Amniotic stem cell (primary cell): ENCODE measurements at places on chromosomes 5 and 9.

- no peak for DNase-seq
Observed at GRCh38 chr9:97293207-97293721, 14.2 kb upstream of the CCDC180 start.

GRCh38 chr5:73733219-73733618 is 107.2 kb downstream of the ARHGEF28 start:
- no peak for DNase-seq

GRCh38 chr9:133420392-133420827 is 1.8 kb upstream of the ADAMTS13 start:
- DNase-seq = no peak

- no peak for DNase-seq
Observed at GRCh38 chr5:52894451-52894850, 94.7 kb upstream of the ITGA2 start.

- no peak for DNase-seq
Observed at GRCh38 chr5:151483176-151483575, 35.8 kb downstream of the SLC36A1 start.

GRCh38 chr5:56433039-56433617 is 200.0 kb upstream of the ANKRD55 start:
- DNase-seq = no peak

- DNase-seq = peak; percentile 25
Observed at GRCh38 chr5:9716838-9717281, 86.7 kb upstream of the TAS2R1 start.

- no peak for DNase-seq
Observed at GRCh38 chr5:178468196-178468685, 122.0 kb downstream of the COL23A1 start.

GRCh38 chr5:112720576-112720975 is 17.1 kb upstream of the APC start:
- no peak for DNase-seq

DNA sequence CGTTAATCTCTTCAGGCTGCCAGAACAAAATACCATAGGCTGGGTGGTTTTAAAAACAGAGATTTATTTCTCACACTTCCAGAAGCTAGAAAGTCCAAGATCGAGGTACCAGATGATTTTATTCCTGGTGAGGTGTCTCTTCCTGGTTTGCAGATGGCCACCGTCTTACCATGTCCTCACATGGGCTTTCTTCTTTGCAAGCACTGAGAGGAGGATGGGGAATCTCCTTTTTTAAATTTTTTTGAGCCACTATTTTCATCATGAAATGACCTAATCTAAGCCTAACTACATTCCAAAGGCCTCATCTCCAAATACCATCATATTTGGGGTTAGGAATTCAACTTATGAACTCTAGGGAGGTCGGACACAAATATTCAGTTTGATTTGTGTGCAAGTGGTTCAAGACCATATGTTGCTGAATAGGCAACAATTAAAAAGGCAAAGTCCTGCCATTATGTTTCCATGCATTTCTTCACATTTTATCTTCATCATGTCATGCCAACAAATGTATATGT is 371.2 kb downstream of the CDH18 start:
- DNase-seq = no peak

DNA sequence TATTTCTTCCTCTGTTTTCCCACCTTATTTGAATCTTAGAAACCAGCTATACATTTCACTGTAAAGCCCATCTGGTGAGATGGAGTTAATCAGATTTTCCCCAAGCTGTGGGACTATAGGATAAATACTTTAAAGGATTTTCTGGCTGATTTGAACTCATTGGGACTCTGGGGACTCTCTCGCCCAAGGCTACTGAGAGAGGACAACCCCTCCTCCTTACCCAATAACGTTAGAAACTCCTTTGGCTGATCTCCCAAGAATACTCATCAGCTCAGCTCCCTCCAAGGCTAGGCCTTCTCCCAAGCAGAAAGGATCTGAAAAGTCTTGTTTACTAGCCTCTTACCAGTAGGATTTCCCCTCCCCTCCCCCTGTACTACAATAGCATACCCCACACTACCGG is 1.5 kb upstream of the GLRA1 start:
- DNase-seq = no peak

DNA sequence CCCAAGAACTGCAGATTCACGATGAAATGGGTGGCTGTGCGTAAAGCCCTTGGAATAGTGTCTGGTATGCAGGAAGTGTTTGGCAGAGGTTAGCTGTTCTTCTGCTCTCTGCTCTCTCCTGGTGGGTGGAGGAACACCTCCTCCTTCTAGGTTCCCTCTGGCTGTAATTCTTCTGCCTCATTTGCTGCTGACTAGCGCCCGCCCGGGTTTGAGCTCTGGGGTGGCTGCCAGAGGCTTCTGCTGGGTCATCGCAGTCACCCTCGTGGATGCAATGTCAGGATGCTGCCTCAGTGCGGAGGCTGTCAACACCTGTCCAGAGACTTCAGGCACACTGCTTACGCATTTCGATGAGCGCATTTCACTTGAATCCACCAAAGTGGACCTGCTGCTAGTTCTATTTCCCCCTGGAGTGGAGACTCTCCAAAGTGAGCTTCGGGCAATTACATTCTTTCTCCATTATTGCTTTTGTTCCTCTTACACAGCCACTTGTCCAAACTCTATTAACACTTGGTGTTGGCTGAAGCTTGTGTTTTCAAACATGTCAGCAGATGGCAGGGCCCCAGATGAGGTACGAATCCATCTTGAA is 11.7 kb downstream of the DOCK2 start:
- no peak for DNase-seq

GRCh38 chr9:29730163-29730562 is 2156.9 kb upstream of the C9orf72 start:
- no peak for DNase-seq

DNA sequence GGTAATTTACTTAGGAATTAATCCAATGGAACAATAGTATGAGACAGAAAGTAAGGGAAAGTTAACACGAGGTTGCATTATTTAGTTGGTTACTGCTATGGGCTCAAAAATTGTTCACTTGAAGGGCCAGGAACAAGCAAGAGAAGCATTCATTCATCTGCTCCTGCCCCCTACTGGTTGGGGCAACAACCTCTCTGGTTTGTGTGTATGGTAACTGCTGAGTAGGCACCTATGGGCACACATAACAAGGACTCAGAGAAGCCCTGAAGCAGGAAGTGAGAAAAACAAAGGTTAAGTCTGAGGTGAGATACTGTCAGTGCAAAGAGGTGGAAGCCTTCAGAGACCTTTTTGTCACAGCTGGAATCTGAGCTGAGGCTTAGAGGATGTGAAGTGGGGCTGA is 34.4 kb upstream of the RANBP6 start:
- DNase-seq = no peak

GRCh38 chr9:127720031-127720864 is 4.4 kb downstream of the TTC16 start:
- DNase-seq = no peak

GRCh38 chr5:5011151-5011550 is 129.0 kb upstream of the ADAMTS16 start:
- no peak for DNase-seq

DNA sequence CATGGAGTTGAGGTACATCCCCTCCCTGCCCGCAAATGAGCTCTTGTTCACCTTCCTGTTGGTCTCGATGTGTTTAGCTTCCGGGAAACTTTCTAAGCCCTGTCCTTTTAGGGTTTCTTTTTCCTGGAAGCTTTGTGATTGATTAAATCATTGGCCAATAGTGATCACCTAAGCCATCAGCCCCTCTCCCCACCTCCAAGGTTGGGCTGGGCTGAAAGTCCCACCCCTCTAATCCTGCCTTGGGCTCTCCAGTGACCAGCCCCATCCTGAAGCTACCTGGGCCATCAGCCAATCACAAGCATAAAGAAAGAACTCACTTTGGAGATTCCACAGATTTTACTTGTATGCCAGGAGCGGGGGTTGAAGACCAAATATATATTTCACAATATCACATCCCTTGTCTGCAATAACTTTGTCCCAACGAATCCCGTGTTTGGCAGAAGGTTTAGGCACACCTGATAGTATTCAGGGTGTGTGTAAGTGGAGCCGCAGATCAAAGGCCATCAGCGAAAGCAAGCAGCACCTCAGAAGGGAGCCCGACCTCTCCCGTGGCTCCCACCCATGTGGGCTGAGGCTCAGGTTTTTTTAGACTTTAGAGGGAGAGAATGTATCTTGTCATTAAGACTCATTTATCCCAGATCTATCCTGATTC is 20.4 kb downstream of the ROPN1L start:
- DNase-seq = no peak

DNA sequence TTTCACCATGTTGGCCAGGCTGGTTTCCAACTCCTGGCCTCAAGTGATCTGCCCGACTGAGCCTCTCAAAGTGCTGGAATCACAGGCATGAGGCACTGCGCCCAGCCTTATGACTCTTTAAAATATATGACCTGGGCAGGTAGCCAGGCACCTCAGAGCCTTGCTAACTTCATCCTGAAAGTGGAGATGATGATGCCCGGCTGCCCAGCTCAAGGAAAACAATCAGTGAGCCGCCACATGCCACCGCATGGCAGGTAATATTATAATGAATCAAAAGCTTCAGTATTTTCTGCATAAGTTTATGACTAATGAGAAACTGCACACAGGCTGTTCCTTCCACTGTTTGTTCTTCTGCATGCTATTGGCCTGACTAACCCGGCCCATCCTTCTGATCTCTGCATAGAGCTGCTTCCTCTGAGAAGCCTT is 30.4 kb upstream of the DMRT1 start:
- no peak for DNase-seq

DNA sequence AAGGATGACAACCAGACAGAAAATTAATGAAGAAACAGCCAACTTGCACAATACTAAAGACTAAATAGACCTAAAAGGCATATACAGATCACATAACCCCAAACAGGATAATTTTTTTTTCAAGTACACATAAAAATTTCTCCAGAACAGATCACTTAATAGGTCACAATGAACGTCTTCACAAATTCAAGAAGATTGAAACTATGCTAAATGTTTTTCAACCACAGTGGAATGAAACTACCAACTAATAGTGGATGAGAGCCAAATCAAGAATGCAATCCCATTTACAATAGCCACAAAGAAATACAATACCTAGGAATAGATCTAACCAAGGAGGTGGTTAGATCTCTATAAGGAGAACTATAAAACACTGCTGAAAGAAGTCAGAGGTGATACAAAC is 145.8 kb downstream of the TMEM232 start:
- DNase-seq = no peak

GRCh38 chr9:114302727-114303126 is 20.2 kb upstream of the ORM1 start:
- no peak for DNase-seq

DNA sequence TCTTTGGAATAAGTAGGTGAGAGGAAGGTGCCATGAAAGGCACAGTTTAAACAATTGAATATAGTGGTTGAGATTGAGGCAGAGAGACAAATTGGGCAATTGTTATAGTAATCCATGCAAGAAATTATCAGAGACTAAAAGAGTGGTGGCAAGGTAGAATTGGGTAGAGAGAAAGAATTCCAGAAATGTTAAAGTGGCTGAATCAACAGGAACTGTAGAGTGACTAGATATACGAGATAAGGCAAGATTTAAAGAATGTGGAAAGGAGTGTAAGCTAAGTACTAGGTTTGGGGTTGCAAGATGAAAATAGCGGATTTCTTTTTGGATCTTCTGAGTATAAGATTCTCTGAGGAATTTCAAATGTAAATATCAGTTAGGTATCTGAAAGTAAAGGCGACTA is 285.2 kb downstream of the DMRTA1 start:
- no peak for DNase-seq

DNA sequence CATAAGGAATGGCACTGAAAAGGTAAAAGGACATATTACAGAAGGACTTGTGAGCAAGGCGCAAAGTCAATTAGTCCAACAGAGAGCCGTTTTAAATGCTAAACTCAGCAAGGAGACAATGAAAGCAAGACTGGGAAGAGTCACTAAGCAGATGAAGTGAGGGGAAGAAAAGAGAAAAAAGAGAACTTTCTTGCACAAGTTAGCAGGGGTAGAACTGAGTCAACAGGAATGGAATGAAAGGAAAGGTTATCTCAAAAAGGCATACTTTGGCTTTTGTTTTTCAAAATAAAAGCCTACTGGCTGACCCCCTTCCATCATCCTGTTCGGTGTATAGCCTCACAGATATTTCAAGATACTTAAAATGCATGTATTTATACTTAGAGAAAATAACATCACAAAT is 75.0 kb downstream of the NR6A1 start:
- DNase-seq = no peak

GRCh38 chr5:154971501-154971900 is 30.6 kb downstream of the MRPL22 start:
- no peak for DNase-seq

- DNase-seq = no peak
Observed at GRCh38 chr5:72369301-72369700, 49.1 kb downstream of the PTCD2 start.

DNA sequence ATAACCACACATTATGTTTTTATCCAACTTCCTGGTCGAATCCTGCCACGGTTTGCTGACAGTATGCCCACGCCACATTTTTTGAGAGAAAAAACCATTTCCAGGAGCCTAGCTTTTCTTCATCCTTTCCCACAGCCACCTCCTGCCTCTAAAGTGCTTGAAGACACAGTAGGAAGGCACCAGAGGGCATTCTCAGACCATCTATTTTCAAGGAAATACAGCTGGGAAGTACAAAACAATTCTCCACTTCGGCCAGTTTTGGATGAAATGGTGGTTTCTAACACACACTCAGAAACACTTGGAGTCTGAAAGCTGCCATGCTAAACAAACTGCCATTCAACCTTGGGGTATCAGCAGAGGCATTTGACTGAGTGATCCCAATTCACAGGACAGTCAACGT is 86.3 kb upstream of the RPS23 start:
- DNase-seq = peak; percentile 69

- no peak for DNase-seq
Observed at GRCh38 chr5:153953411-153953810, 85.3 kb downstream of the FAM114A2 start.

DNA sequence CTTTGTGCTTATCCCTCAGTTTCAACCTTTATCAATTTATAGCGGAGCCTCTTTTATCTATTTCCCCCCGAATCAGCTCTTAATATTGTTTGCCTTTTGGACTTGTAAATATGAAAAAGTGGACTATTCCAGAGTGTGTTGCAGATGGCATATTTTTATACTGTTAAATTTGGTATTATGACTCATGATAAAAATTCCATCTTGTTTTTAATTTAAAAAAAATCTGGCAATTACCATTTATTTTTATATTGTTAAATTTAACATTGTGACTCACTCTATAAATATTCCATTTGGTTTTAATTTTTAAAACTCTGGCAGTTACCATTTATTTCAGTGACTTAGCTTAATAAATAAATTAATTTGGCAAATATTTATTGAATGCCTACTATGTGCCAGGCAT is 37.5 kb downstream of the RBM27 start:
- no peak for DNase-seq

- no peak for DNase-seq
Observed at GRCh38 chr5:133405275-133406034, 206.9 kb downstream of the FSTL4 start.

- DNase-seq = no peak
Observed at GRCh38 chr9:13330396-13331004, 51.0 kb upstream of the MPDZ start.
